ENCODE measurements at places on chromosomes 13 and 19.

DNA sequence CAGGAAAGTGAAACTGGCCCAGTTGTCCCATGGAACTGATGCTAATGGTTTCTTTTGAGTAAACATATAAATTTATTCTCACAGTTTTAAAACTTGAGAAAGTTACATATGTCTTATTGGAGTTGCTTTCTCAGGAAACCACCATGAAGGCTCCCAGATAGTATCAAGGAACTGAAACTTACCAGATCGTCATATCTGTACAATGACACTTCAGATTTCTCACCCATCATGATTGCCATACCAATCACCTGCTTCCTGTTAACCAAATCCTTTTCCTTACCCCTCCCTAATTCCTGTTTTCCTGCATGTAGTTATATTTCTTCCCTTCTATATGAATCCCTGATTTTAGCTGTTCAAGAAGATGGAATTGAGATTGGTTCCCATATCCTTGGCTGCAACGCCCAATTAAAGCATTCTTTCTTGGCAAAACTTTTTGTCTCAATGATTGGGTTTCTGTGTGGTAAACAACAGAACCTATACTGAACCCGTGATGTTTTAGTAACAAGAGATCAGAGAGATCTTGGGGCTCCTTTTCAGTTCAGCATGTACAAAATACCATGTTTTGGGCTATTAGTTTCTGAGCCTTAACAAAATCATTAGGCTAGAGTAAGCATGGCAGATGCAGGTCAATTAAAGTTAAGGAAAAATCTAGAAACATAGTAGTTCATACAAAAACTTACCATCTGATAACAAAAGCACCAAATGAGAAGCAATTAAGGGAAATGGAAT lies 781.3 kb upstream of the MIR17HG start:
- H3K4me3 ChIP-seq: no peak overlapping the region
- H3K4me1 ChIP-seq: no peaks in the 10 kb centered on the region
- no peak for DNase-seq
- H3K36me3 ChIP-seq: no peaks in the 10 kb centered on the region
- no peak overlapping the region for H3K27ac ChIP-seq
- no peaks in the 10 kb centered on the region for H3K27me3 ChIP-seq

- H3K4me3 ChIP-seq: no peak overlapping the region
- no peaks in the 10 kb centered on the region for H3K4me1 ChIP-seq
- H3K27me3 ChIP-seq: no peaks in the 10 kb centered on the region
Measured at GRCh38 chr13:58994077-58994476, 1169.7 kb downstream of the DIAPH3 start.

DNA sequence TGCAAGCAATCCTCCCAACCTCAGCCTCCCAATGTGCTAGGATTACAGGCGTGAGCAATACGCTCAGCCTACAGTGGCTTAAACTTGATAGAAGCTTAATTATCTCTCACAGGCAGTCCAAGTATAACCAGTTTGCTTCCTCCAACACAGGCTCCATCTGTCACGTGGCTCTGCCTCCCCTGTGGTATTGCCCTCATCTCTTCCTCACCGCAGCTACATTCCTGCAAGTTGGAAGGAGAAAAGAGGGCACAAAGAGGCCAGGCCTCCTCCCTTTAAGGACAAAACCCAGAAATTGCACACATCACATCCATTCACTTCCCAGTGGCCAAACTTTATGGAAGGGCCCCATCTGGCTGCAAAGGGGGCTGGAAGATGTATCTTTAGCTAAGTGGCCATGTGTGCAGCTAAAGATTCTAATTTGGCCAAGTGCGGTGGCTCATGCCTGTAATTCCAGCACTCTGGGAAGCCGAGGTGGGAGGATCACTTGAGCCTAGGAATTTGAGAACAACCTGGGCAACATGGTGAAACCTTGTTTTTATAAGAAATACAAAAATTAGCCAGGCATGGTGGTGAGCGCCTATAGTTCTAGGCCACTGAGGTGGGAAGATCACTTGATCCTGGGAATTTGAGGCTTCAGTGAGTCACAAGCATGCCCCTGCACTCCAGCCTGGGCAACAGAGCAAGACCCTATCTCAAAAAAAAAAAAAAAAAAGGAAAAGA lies 3.1 kb upstream of the SDHAF1 start:
- peaks cover 26% of the 10 kb centered on the region for H3K27me3 ChIP-seq
- no peaks in the 10 kb centered on the region for H3K4me1 ChIP-seq
- no peak for DNase-seq
- no peak overlapping the region for H3K27ac ChIP-seq
- no peaks in the 10 kb centered on the region for H3K36me3 ChIP-seq

DNA sequence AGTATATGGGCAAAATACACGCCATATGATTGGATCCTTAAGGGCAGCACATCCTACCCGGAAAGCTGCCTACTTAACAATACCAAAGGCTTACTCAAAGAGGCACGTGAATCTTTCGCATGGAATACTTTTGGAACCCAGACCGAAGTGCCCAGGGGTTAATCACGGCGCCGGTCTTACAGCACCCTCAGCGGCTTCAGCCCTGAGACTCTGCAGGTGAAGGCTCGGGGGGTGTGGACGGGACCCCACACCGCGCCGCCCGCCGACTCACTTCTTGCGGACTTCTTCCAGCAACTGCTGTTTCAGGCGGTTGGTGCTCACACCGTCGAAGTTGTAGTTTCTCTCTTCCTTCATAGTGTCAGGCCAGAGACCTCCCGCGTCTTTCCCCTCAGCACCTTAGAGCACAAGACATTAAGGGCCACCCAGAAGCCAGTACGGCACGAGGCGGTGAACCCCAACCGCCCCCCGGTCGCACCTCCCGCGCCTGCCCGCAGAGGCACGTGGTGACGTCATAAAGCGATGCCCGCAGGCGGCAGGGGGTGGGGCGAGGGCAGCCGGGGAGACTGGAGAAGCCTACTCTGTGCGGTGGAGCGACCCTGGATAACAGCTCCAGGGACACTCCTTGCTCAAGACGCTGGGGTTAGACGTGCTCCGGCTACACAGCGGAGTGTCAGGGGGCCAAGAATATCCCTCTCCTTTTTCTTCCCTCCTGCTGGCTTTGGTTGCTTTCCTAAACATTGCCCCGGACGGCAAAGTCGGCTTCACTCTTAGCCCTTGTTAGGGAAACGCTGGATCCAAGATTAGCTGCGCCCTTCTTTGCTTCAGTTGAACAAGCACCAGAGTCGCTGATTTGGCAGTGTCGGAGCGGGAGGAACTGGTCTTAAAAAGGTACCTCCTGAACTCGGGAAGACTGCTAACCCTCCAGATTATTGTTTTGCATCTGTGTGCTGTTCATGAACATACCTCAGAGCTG lies at the start of gene CCDC169:
Gene CCDC169, minus strand, starts transcription at position 449 of the 973 bp plus-strand sequence. Its CDS starts 95 bp downstream, at position 354.
- no peaks in the 10 kb centered on the region for H3K27me3 ChIP-seq
- peaks cover 19% of the 10 kb centered on the region for H3K4me1 ChIP-seq
- H3K36me3 ChIP-seq: no peaks in the 10 kb centered on the region
- peak within 1 kb of the TSS; percentile 94 for H3K27ac ChIP-seq
- DNase-seq: peak; percentile 84

GRCh38 chr19:32359581-32359980 lies 14.2 kb downstream of the ZNF507 start:
- DNase-seq: no peak
- peaks cover 21% of the 10 kb centered on the region for H3K36me3 ChIP-seq
- no peaks in the 10 kb centered on the region for H3K4me1 ChIP-seq
- H3K27me3 ChIP-seq: no peaks in the 10 kb centered on the region

DNA sequence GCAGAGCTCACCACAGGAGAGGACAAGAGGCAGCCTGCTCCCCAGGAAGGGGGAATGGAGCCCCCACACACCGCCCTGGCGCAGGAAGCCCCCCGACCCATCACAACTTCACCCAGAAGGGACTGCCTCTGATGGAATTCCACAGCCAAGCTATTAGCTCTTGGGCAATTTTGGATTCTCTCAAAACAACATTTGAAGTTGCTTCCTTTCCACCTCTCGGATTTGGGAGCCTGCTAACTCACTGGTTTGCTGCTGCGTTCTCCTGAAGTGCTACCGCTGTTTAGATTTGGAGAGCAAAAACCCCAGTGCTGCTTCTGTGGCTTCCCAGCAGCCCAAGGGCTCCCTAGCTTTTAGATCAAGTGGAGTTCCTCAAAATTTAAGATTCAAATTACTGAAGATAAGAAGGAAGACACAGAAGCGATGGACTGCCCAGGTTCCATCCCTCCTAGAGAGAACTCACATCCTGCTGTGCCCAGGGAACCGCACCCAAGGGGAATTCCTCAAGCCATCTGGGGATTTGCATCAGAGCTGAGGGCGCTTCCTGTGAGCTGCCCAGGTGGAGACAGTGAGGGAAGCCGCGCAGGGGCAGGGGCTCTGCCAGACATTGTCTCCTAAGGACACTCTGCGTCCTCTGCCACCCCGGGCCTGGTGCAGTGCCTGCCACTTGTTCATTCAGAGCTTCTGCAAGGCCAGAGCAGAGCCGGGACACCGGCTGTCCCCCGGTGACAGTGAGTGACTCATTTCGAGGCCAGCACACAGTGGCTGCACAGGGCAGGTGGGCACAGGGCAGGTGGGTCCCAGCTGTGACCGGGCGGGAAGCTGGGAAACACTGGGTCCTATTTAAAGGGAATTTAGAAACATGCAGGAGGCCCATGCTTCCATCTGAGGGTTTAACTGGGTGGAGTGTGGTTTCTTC lies 45.5 kb downstream of the COL4A1 start:
- no peak overlapping the region for H3K4me3 ChIP-seq
- peak; percentile 49 for DNase-seq
- H3K36me3 ChIP-seq: no peaks in the 10 kb centered on the region
- no peak overlapping the region for H3K27ac ChIP-seq
- H3K27me3 ChIP-seq: no peaks in the 10 kb centered on the region

- no peak overlapping the region for H3K4me3 ChIP-seq
- no peak for DNase-seq
- no peak overlapping the region for H3K27ac ChIP-seq
- no peaks in the 10 kb centered on the region for H3K36me3 ChIP-seq
Measured at GRCh38 chr13:25135896-25136295, 36.2 kb downstream of the AMER2 start.

- peak within 1 kb of the TSS; percentile 55 for H3K4me3 ChIP-seq
- peak; percentile 72 for DNase-seq
Measured at GRCh38 chr19:35154525-35155406, at the start of gene FXYD5. Gene FXYD5, plus strand, starts transcription at chr19:35154735. Its CDS starts 816 bp downstream, at chr19:35155551.

DNA sequence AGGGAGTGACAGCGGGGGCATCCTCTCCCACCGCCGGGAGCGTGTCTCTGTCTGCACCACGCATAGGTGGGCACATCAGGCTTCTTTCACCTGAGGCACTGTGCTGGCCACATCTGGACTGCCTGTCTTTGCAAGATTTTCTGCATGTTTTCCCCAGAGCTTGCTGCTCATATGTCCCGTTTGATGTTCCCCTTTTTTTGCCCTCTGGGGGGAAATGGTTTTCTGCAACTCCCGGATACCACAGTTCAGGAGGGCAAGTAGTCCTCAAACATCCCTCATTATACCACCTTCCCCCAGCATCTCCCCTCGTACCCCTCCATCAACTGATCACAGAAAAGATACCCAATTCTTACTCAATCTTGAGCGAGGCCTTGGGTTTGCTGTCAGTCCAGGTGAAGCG lies 168.0 kb downstream of the PAN3 start:
- H3K4me3 ChIP-seq: no peak overlapping the region
- H3K4me1 ChIP-seq: peaks cover 36% of the 10 kb centered on the region
- no peaks in the 10 kb centered on the region for H3K36me3 ChIP-seq
- no peaks in the 10 kb centered on the region for H3K27me3 ChIP-seq
- H3K27ac ChIP-seq: no peak overlapping the region

GRCh38 chr13:72074663-72075062 lies 207.7 kb upstream of the DACH1 start:
- H3K27ac ChIP-seq: no peak overlapping the region
- H3K4me1 ChIP-seq: peaks cover 5% of the 10 kb centered on the region

DNA sequence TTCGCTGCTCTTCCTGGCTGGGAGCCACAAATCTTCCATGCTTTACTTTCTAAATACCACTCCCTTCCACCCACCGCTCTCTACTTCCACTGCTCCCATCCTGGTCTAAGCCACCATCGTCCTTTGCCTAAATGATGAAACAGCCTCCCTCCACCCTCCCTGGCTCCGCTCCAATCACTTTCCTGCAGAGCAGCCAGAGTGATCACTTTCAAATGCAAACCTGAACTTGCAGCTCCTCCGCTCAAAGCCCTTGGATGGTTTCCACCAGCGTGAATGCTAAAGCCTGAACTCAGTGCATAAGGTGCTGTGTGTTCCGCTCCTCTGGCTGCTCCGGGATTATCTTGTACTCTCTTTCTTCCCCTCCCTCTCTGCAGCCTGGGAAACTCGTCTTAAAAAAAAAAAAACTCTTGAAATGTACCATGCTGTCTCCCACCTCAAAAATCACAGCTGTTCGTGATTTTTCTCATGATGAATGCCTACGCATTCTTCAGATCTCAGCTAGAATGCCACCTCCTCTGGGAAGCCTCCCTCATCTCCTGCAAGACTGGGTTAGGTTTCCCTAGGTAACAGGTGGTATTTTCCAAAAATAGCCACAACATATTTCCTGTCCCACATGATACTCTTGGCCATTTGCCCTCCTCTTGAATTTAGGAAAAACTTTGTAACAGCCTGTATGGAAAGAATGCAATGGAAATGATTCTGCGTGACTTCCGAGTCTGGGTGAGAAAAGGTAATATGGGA lies 3.7 kb upstream of the SIN3B start:
- no peak overlapping the region for H3K27ac ChIP-seq
- H3K4me1 ChIP-seq: peaks cover 10% of the 10 kb centered on the region
- no peaks in the 10 kb centered on the region for H3K36me3 ChIP-seq
- H3K4me3 ChIP-seq: peak overlapping the region; percentile 20
- H3K27me3 ChIP-seq: peaks cover 25% of the 10 kb centered on the region
- DNase-seq: peak; percentile 26

- peaks cover 69% of the 10 kb centered on the region for H3K4me1 ChIP-seq
- H3K4me3 ChIP-seq: peak overlapping the region; percentile 25
- peak; percentile 22 for DNase-seq
- H3K27me3 ChIP-seq: no peaks in the 10 kb centered on the region
Measured at GRCh38 chr13:106795847-106796246, 227.9 kb upstream of the ARGLU1 start.

DNA sequence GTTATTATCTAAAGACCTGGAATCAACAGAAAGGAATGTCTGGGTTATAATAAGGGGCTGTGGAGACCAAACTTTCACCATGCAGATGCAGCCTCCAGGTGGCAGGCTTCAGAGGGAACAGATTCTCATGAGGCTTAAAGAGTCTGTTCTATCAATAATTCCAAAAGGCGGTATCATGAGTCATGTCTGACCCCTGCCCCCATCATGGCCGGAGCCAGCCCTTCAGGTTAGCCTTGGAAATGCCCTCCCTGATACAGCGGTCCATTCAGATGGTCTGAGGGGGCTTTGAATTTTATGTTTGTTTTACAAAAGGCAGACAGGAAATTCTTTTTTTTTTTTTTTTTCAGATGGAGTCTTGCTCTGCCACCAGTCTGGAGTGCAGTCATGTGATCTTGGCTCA lies 21.7 kb upstream of the LAMP1 start:
- H3K27ac ChIP-seq: no peak overlapping the region
- H3K36me3 ChIP-seq: no peaks in the 10 kb centered on the region
- no peak overlapping the region for H3K4me3 ChIP-seq
